Esophagus squamous epithelium (tissue), 5 donors: ENCODE measurements at places on chromosomes 6 and 20.
A peak's percentile ranks its signal among the peaks of the same experiment; 100 is the strongest.

GRCh38 chr6:39087197-39087596, 27.8 kb downstream of the SAYSD1 start:
- DNase-seq = no peak

DNA sequence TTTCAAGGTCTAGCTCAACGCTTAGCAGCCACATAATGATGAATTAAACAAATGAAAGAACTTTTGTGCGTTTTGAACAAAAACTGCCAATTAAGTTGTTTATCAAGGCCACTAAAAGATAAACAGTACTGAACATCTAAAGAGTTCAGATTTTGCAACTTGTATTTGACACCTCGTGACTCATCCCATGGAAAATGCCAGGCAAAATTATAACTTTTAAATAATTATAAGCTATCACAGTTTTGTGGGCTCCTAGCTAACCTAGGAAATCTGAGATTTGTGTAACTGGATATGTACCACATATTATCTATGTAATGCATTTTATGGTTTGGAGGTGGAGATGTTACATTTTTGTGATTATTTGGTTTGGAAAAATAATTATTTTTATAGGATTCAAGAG, 9.6 kb upstream of the BAG2 start:
- no peak for DNase-seq

DNA sequence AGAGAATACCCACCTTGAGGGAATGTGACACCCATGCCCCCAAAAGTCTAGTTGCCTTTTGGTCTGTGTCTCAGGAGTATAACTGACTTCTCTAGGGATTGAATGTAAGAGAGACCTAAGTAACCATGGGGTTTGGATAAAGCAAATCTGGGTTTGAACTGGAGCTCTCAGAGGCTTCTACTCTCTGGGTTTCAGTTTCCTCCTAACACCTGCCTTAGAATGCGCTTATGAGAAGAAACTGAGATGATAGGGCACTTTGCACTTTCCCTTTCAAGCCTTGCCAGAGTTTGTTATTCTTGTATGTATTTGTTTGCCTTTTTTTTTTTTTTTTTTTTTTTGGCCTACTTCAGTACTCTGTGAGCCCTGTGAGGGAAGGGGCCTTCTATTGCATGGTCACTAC, 19.4 kb downstream of the SDHAF4 start:
- DNase-seq = no peak

GRCh38 chr20:44810391-44811149, at the start of gene RIMS4:
RIMS4 (minus strand) TSS chr20:44810546; CDS start chr20:44810271, 275 bp downstream.
- DNase-seq = no peak

DNA sequence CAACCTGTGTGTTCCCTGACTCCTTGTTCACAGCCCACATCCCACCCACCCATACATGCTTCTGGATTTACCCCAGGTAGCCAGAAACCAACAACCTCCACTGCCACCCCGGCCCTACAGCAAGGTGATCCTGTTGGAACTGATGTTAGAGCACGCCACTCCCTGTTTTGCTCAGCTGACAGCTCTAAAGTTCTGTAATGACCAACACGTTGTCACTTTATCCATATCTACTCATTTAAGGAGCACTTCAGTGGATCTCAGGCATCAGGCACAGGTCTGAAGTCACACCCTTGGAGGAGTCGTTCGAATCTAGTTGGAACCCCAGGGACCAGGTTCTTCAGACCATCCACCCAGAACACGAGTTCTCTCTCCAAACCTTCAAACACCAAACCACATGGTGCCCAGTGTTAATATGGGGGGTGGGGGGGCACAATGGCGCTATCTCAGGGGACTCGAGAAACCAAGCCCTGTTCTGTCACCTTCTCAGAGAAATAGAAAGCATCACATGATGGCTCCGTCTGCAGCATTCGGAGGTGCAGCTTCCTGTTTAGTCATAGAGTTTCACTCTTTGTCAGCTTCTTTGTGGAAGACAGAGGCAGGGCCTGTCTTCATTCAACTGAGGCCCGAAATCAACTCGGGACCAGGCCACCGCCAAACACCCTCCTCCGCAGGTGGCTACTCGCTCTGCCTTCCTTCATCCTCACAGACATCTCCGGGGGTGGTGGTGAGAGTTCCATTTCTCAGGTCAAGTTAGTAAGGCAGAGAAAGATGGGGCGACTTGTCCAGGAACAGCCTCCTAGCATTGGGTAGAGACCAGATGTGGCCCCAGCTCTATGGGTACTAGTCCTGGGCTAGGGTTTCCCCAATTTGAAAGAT, 142.2 kb downstream of the NFATC2 start:
- DNase-seq = peak; percentile 8

- no peak for DNase-seq
These were observed at the start of gene SAMD10 for GRCh38 chr20:63979557-63980316. SAMD10 (minus strand) TSS chr20:63979642; CDS start chr20:63979467, 175 bp downstream.

- no peak for DNase-seq
These were observed 119.7 kb downstream of the SH3BGRL2 start for GRCh38 chr6:79750806-79751205.

DNA sequence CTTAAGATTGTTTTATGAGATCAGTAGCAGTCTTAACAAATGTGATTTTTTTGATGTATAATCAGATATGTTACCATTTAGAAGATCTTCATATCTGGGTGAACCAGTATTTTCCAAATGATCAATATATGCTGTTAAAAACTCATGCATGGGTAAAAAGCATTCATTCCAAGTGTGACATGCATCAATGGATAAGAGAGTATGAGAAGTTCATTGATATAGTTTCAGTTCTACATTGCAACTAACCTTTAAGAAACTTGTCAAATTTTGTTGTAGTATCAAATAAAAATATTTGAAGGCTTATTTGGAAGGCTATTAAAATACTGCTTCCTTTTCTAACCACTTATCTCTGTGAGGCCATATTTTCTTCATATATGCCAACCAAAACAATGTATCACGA, 117.7 kb downstream of the FIG4 start:
- DNase-seq = no peak

GRCh38 chr6:45754432-45754831, 261.2 kb downstream of the CLIC5 start:
- DNase-seq = no peak

DNA sequence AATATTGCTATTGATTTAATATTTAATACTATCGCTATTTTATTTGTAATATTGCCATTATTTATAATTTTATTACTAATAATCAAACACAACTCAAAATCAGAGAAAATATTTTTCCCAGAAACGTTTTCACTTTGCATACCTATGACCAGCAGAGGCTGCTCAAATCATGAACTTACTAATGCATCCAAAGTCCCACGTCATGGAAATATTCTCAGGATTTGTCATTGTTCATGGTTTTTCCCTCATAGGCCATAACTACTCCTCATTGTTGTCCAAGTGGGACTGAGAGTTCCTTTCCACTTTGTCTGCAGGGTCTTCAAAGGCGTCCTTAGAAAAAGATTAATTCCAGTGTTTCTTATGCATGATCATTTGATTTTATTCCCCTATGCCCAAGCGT, 344.8 kb downstream of the THBS2 start:
- DNase-seq = no peak

DNA sequence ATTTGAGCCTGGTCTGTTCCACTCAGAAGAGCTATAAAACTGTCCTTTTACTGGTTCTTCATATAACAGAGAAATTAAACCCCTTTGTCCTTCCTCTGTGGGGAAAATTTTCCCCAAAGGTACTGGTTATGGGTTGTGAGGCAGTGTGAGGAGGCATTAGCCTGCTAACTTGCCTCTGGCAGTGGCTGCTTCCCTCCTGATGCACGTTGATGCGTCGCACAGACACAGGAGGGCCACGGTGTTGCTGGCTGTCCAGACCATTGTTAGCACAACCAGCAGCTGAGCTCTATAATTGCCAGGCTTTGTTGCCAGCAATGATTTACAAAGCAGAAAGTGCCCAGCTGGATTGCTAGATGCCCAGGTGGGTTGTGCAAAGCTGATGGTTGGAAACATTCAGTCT, 10.1 kb downstream of the AAR2 start:
- no peak for DNase-seq

- no peak for DNase-seq
These were observed 125.0 kb downstream of the ZDHHC14 start for GRCh38 chr6:157505912-157506491.

DNA sequence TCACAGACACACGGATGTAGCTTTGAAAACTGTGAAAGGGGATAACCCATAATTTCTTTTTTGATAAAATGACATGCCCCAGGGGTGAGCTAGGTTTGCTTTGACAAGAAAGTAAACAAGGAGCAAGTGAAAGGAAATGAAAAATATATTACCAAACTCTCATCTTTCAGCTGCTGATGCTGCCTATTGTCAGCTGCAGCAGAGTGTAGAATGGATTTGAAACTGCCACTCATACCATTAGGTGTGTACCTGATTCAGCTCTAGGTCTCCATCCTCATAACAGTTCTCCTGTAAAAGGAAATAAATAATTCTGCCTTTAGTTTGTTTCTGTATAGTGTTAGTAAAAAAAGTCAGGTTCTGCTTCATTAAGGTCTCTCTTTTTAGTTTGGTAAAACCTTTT, 415.1 kb upstream of the MARCKS start:
- DNase-seq = no peak

DNA sequence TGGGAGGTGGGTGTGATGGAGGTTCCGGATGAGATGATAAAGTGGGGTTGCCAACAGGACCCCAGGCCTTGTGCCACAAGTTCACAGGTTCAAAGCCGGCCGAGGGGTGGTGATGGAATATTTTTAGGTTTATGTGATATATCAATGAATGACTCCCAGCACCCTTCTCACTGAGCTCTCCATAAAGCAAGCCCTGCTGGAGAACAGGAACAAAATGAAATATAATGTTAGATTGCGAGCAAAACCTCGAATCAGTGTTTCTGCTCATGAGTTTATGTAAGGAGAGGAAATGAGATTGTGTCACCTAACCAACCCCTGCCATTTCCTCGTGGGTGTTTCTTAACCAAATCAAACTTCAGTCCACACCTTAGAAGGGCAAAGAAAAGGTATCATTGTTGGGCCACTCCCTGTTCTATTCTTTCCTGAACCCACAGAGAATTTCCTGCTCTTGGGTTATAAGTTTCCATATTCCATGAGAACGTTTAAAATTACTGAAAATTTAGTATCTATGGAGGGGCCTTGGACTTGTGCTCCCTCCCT, 192.2 kb upstream of the EXOC2 start:
- no peak for DNase-seq

GRCh38 chr20:37350649-37351574, 5.0 kb downstream of the SRC start:
- no peak for DNase-seq

- DNase-seq = no peak
These were observed 12.6 kb upstream of the ADA start for GRCh38 chr20:44664131-44664530.

DNA sequence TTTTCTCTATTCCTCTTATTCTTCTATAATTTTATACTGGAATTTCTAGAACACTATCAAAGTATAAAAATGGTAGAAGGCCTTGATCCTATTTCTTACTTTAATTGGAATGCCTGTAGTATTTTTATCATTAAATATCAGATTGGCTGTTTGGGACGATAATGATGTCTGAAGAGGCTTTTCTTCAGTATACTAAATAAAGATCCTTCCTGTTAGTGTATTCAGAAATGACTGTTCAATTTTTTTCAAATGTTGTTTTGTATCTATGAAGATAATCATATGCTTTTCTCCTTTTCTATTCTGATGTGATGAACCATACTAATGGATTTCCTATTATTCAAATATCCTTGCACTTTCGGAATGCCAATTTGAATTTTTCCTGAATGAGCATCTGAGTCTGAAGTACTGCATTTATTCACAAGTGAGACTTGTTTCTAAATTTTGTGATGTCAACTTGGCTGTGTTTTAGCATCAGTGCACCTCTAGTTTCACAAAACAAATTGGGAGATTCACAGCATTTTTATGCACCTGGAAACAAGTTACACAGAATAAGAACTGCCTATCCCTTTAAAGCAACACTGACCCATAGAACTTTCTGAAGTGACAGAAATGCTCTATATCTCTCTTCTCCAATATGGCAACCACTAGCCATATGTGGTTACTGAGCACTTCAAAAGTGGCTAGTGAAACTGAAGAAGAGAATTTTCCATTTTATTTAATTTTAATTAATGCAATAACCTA, 71.6 kb upstream of the PRND start:
- no peak for DNase-seq

- DNase-seq = no peak
These were observed 25.6 kb upstream of the MBOAT1 start for GRCh38 chr6:20237677-20238460.

GRCh38 chr20:63072231-63072791, 65.5 kb upstream of the BHLHE23 start:
- no peak for DNase-seq

DNA sequence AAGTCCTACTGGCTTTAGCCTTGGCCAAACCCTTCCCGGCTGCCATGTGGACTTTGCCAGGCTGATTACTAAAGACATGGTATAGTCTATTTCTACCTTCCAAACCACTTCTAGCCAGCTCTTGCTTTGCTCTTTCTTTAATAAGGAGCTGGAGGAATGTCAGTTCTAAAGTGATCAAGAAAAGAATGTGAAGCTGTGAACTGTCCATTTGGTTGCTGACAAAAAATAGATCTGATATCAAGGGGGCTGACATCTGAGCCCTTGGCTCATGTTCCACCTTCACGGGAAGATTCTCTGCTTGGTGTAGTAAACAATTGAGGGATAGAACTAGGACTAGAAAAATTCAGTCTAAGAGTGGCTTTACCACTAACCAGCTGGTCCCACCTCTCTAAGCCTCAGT, 22.6 kb downstream of the GNAS-AS1 start:
- DNase-seq = no peak

- no peak for DNase-seq
These were observed 124.5 kb upstream of the TENT5A start for GRCh38 chr6:81876971-81877370.

DNA sequence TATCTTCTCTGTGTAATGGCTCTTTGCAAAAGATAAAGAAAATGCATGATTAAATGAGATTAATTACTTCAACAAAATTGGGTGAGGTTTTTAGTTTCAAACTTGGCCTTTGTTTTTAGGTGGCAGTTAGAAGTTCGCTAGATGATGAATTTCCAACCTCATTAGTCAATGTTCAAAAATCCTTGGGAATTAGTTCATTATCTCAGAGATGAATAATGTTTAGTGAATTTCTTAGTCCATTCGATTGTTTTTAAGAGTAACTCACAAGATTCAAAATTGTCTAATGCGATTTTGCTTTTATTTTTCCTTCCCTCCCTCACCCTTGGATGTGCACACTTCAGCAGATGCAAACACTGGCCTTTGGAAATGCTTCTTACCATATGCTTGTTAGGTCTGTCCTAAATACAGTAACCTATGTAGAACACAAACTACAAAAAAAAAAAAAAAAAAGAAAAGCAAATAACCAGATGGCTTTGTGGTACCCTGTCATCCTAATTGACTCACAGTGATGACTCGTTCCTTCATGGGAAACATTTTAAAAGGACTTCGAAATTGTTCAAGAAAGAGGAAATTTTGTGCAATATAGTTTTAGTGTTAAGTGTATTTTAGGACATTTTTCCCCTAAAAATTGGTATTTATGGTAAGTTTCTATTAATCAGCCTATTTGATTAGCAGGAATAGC, 66.7 kb downstream of the FAM229B start:
- no peak for DNase-seq

- no peak for DNase-seq
These were observed 66.7 kb downstream of the CD164 start for GRCh38 chr6:109315341-109316110.

GRCh38 chr6:54267798-54268197, 40.4 kb upstream of the TINAG start:
- no peak for DNase-seq
